ENCODE measurements at places on chromosomes 4 and X.

- peak; percentile 29 for DNase-seq
Observed at GRCh38 chrX:23246001-23246400, 88.6 kb upstream of the PTCHD1 start.

- DNase-seq: peak; percentile 74
Observed at GRCh38 chrX:129529685-129530281, 6.5 kb upstream of the SMARCA1 start.

DNA sequence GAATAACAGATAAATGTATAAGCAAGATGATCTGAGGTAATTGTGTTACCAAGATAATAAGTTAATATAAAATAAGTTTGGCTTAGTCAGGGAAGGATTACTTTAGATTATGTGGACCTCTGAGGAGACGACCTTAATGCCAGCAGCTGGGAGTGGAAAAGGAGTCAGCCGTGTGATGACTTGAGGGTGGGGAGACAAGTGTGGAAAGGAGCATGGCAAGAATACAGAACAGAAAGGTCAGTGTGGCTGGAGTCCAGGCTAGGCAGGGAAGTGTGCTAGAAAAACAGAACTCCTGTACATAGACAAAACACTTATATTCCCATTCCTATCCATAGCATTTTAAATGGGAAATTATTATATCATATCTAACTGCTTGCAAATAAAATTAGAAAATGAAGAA lies 138.8 kb downstream of the PDLIM5 start:
- DNase-seq: no peak

- no peak for DNase-seq
Observed at GRCh38 chr4:120844528-120844921, 78.0 kb downstream of the PRDM5 start.

DNA sequence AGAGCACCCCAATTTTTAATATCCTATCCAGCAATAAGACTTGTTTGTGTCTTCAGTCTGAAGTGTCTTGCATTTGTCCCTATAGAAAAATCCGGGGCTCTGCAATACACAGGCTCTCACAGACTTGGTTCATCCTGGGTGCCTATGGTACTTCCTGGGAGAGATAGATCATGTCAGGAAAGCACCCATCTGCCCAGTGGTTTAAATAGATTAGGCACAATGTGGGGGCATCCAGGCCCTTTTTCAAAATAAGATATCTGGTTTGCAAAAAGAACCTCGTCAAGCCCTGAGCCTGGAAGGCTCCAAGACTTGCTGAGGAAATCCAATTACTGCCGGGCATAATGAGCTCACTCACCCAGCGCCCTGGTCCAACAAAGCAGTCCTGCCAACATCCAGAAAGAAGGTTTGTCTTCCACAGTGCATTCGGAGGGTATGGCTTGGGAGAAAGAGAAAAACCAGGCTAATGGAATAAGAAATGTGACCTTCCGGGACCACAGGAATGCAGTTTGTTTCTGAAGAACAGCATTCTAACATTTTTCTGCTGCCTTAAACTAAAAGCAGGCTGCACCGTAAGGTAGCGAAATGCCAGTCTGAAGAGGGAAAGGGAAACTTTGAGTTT lies 11.6 kb downstream of the JAKMIP1 start:
- DNase-seq: no peak

- no peak for DNase-seq
Observed at GRCh38 chr4:62914758-62915157, 1494.5 kb downstream of the TECRL start.

GRCh38 chr4:103046416-103047290 lies 27.1 kb upstream of the SLC9B1 start:
- DNase-seq: peak; percentile 58

GRCh38 chr4:102625232-102625930 lies 124.2 kb downstream of the NFKB1 start:
- peak; percentile 44 for DNase-seq

GRCh38 chrX:81392396-81392795 lies 190.5 kb downstream of the SH3BGRL start:
- no peak for DNase-seq

DNA sequence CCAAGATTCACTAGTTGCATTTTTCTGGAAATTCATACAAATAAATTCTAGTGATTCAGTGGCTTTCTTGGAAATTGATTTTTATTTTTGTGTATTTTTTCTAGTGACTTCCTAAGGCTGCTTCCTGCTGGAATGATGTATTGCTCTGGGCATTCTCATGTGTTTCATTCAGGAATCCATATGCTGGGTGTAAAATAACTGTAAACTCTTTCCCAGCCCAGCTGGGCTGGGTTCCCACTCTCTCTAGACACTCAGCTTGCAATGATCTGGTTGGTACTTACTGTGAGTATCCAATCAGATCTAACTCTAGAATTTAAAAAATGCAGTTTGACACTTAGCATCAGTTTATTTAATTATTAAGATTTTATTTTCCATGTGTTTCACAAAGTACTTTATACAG lies 882.2 kb downstream of the STIM2 start:
- DNase-seq: no peak

DNA sequence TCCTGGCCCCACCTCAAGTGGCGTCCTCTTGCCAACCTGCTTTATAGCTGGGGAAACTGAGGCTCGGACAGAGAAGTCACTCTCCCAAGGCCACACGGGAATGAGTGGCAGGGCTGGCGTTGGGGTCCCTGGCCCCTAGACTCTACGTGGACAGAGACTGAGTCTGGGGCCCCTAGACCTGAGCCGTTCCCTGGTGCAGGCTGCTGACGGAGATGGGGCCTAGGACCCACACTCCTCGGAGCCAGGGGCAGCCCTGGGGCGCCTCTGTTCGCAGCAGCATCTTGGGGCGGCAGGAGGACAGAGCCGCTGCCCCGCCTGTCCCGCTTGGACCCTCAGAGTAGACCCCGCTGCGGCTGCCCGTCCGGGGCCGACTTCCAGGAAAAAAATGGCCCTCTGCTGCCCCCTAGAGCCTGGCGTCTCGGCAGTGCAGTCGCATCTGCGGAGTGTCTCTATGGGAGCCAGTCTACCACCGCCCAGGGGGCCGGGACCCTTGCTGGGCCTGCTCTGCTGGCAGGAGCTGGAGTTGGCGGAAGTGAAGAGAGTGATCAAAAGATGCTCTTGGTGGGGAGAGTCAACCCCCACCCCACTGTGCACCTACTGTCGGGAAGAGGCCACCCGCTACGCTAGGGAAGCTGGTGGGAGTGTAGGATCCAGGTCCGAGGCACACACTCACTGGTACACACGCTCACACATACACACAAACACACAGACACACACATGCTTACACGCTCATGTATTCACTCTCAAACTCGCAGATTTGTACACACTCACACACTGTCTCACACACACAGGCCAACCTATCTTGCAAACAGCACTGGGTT lies 220.1 kb downstream of the AFAP1 start:
- peak; percentile 38 for DNase-seq

GRCh38 chr4:1333256-1333655 lies 13.8 kb upstream of the UVSSA start:
- no peak for DNase-seq

DNA sequence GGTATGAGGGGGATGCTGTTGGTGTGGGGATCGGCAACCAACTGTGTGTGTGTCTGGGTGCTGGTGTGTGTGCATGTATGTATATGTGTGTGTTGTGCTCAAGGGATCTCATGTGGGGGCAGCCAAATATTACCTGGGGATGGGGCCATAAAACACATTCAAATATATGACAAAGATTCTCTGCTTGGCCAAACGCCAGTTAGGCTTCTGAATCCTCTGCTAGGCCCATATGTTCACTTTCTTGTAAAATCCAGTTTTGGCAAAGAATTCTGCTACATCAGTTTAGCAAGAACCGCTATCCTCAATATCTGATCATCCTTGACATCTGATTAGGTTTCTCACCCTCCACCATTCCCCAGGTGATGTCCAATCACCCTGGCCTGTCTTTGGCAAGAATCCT lies 106.6 kb downstream of the RASL11B start:
- no peak for DNase-seq

Data from MCF 10A (cell line).